ENCODE measurements at places on chromosomes 3 and 15. TPM values are rescaled to one million over a fixed set of nuclear protein-coding genes. Genes with fewer than 3 reads are reported as not detected.

- no peak for DNase-seq
Observed at GRCh38 chr3:126100269-126100633, 16.3 kb upstream of the SLC41A3 start.

GRCh38 chr3:8460815-8461456, 40.7 kb upstream of the LMCD1 start:
- DNase-seq = no peak

GRCh38 chr15:40985541-40986330, 32.5 kb downstream of the CHAC1 start:
- no peak for DNase-seq

DNA sequence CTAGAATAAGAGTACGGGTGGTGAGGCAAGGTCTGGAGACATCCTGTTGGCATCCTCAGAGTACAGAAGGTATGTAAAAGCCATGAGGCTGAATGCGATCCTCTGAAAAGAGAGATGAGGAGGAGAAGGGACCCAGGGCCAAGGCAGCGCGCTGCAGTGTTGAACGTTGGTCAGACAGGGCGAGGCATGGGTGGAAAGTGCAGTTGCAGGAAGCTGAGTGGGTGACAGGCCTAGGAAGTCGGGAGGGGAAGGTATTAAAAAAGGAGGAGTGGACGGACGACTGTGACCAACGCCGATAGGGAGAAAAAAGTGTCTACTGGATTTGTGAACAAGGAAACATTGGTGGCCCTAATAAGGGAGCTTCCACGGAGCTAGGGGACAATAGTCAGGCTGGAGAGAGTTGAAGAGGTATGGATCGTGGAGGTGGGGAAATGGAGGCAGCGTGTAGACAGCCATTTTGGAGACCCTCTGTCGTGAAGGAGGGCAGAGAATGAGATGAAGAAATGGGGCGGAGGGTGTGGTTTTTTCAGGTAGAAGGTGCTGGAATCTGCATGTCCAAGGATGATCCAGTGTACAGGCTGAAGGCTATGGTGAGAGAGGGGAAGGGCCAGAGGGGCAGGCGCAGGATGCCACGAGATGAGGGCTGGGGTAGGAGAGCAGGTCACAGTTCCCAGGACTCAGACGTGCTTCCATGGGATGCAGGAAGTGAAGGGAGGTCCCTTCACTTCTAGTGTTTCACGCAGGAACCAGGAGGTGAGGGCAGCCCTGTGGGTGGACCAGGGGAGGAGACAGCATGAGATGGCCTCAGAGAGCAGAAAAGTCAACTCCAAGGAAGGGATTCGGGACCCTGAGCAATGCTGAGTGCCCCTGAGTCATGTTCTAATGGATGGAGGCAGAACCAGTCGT, 115.9 kb downstream of the ASB7 start:
- DNase-seq = no peak

DNA sequence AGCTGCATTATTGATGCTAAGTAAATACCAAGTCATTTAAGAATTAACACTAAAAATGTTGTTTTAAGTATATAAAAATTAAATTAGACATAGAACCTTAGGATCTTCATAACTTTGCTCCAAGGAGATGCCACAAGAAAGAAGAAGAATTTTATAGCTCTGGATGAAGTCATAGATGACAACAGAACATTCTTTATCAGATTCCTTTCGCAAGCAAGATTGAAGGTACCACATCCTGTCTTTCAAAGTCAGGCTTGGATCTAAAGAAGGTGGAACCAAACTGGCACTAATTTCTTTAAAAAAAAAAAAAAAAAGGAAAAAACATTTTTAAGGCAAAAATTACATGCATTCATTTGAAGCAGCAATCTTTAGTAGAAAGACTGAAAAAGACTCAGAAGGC, 62.5 kb downstream of the POLQ start:
- no peak for DNase-seq

DNA sequence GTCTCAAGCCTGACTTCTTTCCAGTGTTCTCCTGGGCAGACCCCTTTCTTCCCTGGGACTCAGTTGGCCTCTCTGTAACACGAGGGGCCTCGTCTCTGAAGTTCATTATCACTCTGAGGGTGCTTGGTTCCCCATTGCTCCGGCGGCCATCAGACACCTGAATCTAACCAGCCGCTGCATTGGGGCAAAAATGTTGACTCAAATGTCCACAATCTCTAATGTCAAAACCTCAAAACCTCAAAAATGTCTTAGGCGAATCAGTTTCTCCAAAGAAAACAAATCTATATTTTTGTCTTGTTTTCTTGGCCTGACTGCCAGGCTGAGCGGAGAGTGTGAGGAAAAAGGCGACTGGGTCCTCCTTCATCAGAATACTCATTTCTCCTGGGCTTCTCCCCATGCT, 220.7 kb downstream of the VPS13C start:
- no peak for DNase-seq

GRCh38 chr15:73755481-73755880, 2.3 kb upstream of the INSYN1 start:
- no peak for DNase-seq

GRCh38 chr3:23762759-23763477, 42.8 kb upstream of the UBE2E1 start:
- DNase-seq = no peak

GRCh38 chr3:9153904-9154619, 95.4 kb downstream of the SRGAP3 start:
- no peak for DNase-seq

- no peak for DNase-seq
Observed at GRCh38 chr3:35524856-35525255, 114.5 kb upstream of the ARPP21 start.

DNA sequence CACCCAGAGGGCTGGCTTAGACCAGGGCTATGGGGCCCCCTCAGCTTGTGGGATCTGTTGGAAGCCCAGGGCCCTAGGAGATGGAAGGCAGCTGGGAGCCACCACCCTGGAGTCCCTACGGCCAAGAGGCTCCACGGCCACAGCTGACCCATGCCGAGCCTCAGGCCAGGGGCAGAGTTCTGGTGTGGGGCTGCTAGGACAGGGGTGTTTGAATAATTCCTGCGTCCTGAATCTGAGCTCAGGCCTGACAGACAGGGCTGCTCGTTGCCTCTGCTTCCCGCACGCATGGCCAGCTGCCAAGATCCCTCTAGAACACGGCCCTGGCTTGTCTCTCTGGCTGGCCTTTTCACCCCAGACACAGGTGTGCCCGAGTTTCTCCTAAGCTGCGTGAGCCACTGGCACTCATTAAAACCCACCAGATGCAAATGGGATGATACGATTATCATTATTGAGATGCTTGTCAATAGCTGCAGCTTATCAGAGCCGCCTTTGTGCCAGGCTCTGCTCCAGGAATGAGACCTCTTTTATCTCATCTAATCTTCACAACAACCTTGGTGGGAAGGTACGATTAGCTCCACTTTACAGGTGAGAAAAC, 70.2 kb downstream of the EFCAB12 start:
- DNase-seq = no peak

DNA sequence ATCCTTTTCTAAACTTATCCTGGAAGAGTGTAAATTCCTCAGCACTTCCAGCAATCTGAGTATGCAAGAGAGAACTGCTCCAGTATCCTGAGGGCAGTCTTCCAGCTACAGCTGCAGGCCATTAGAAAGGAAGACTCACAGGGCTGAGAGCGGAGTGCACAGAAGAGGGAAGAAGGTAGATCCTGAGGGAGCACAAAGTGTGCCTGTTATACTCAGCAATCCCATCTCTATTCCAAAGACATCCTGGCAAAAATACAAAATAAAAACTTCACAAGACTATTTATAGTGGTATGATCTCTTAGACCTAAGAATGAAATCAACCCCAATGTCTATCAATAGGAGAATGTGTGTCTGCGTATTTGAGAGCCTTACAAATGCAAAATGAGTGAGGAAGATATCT, 292.0 kb downstream of the ZIC1 start:
- DNase-seq = no peak

- DNase-seq = no peak
Observed at GRCh38 chr3:125075738-125076137, 19.9 kb upstream of the HEG1 start.

DNA sequence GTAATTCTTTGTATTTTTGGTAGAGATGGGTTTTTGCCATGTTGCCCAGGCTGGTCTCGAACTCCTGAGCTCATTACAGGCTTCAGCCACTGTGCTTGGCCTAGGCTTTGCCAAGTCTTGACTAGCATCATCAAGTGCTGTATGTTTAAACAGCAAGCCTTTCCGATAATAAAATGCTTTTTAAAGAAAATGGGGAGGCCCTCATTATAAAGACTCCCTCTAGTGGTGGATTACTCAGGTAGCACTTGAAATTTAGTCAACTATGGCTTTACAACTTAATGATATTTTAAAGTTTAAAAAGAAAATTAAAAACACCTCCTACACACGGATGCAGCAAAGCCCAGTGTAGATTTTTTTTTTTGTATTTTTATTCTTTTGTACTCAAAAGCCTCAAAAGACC, 213.6 kb downstream of the GAP43 start:
- DNase-seq = no peak

GRCh38 chr15:97745481-97746071, 214.9 kb upstream of the ARRDC4 start:
- DNase-seq = no peak

The MKRN2 gene
- total RNA-seq = 36.2 TPM

The LSAMP gene
- 7.2 TPM for total RNA-seq

The B3GALNT1 gene
- not detected for total RNA-seq

The CSK gene
- total RNA-seq = 327 TPM

The CILP gene
- total RNA-seq = 0.05 TPM

The SATB1 gene
- 0.72 TPM for total RNA-seq

The XCR1 gene
- total RNA-seq = 0.13 TPM

The COL6A5 gene
- not detected for total RNA-seq

The ITGA11 gene
- total RNA-seq = 0.13 TPM

The FAH gene
- 67.4 TPM for total RNA-seq

The FYCO1 gene
- total RNA-seq = 8.6 TPM
